Regular cardiac myocyte (primary cell): ENCODE measurements at places on chromosomes 3 and 15. TPM values are rescaled to one million over a fixed set of nuclear protein-coding genes. Genes with fewer than 3 reads are reported as not detected.

Gene IL17RD
- total RNA-seq: 1.5 and 1.7 TPM in 2 replicates

Gene CLEC3B
- total RNA-seq: 3.8 and 23.7 TPM in 2 replicates

Gene PAQR9
- 0.19 and 0.28 TPM in 2 replicates for total RNA-seq

Gene TGM5
- total RNA-seq: not detected in 2 replicates

Gene PPP2R3A
- total RNA-seq: 7.9 and 11.8 TPM in 2 replicates

Gene LDHAL6B
- not detected in 2 replicates for total RNA-seq

Gene GTF2E1
- 17.2 and 31.1 TPM in 2 replicates for total RNA-seq

Gene A4GNT
- total RNA-seq: not detected in 2 replicates

Gene C3orf38
- total RNA-seq: 24.0 and 27.1 TPM in 2 replicates

Gene NMNAT3
- 0.19 and 1.1 TPM in 2 replicates for total RNA-seq

Gene CHRNA7
- total RNA-seq: 0.19 and 0.28 TPM in 2 replicates

Gene SPATA12
- not detected in 2 replicates for total RNA-seq

Gene CPNE4
- total RNA-seq: not detected in 2 replicates

Gene IL5RA
- not detected in 2 replicates for total RNA-seq

Gene SPESP1
- total RNA-seq: 3.3 and 4.2 TPM in 2 replicates

Gene CELSR3
- 0.38 and 0.85 TPM in 2 replicates for total RNA-seq

Gene ABI3BP
- 26.6 and 121 TPM in 2 replicates for total RNA-seq

Gene ANKUB1
- total RNA-seq: not detected in 2 replicates
